ENCODE measurements at places on chromosomes 7 and 10. TPM values are rescaled to one million over a fixed set of nuclear protein-coding genes. Genes with fewer than 3 reads are reported as not detected.
A peak's percentile ranks its signal among the peaks of the same experiment; 100 is the strongest.

MCM10 gene
- 1.3 TPM for total RNA-seq

RTKN2 gene
- total RNA-seq = 0.48 TPM

SEMA3E gene
- 1.2 TPM for total RNA-seq

WEE2 gene
- total RNA-seq = 0.79 TPM

TDRD1 gene
- not detected for total RNA-seq

VWDE gene
- total RNA-seq = 0.16 TPM

OR13A1 gene
- not detected for total RNA-seq

DENND2A gene
- total RNA-seq = 6.7 TPM

SPDYE8 gene
- total RNA-seq = not detected

ATP6V0A4 gene
- not detected for total RNA-seq

FAM13C gene
- 43.0 TPM for total RNA-seq

PTPRN2 gene
- total RNA-seq = 2.8 TPM

EBF3 gene
- 19.3 TPM for total RNA-seq

SLC16A9 gene
- 0.25 TPM for total RNA-seq

COBL gene
- 27.7 TPM for total RNA-seq

SLC29A4 gene
- total RNA-seq = 7.3 TPM

SPDYE11 gene
- total RNA-seq = not detected

UPK3B gene
- 44.3 TPM for total RNA-seq

WDFY4 gene
- total RNA-seq = 7.5 TPM

CHN2 gene
- 25.9 TPM for total RNA-seq

DOCK4 gene
- total RNA-seq = 86.9 TPM

FXYD4 gene
- total RNA-seq = not detected

ABCA13 gene
- total RNA-seq = 0.13 TPM

ANKRD30A gene
- 1.3 TPM for total RNA-seq

GRCh38 chr7:45080958-45081669 lies 7.7 kb downstream of the NACAD start:
- DNase-seq = no peak

- no peak for DNase-seq
Measured at GRCh38 chr10:5496261-5497250, 2.8 kb downstream of the CALML5 start.

DNA sequence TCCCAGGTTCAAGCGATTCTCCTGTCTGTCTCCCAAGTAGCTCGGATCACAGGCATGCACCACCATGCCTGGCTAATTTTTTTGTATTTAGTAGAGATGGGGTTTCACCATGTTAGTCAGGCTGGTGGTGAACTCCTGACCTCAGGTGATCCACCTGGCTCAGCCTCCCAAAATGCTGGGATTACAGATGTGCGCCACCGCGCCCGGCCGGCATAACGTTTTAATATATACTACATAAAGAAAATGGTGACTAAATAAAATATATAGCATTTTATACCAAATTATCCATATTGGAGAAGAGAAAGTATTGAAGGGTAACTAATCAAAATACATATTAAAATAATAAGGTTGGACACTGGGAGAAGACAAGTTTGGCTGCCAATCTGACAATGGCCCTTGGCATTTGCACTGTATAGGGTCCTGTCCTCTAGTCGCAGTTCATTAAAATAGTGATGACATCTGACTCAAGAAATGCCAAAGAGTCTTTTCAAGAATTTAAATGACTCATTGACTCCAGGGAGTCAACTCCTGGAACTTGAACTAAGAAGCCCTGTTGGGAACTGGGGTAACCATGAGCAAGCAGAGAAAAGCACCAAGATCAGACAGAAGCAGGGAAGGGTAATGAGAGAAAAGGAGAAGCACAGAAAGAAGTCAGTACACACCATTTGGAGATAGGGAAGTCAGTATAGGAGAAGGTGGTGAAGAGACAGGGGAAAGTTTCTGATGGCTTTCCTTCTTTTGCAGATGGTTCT lies 91.1 kb downstream of the CH25H start:
- DNase-seq = no peak

DNA sequence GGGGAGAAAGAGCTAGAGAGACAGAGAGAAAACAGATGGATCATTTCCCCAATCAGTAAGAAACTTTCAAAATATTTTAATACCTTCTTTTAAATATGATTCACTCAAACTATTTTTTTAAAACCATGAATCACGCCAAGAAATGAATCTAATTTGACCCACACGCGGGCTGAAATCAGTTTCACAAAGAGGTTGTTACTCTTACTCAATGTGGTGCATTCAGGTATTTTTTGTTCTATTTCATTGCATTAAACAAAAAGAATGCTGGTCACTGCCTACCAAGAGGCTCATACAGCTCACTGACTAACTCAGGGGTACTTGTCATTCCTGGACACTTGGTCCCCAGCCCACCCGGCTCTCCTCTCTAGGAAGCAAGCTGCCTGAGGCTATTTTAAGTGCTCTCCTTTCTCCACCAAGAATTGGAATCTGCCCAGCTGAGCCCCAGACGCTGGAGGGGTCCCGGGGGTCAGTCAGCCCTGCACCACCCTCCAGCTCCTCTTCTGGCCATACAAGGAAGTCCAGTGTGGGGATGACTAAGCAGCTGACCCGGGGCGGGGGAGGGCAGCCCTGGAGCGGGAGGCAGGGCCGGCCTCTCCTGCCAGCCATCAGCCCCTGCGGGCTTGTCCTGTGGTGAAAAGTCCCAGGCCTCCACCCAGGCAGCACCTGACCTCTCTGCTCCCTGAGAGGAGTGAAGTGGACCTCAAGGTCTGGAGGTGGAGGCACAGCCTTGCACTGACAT lies 21.7 kb upstream of the PFKP start:
- DNase-seq = no peak

GRCh38 chr10:90977855-90978486 lies 57.1 kb upstream of the ANKRD1 start:
- no peak for DNase-seq

DNA sequence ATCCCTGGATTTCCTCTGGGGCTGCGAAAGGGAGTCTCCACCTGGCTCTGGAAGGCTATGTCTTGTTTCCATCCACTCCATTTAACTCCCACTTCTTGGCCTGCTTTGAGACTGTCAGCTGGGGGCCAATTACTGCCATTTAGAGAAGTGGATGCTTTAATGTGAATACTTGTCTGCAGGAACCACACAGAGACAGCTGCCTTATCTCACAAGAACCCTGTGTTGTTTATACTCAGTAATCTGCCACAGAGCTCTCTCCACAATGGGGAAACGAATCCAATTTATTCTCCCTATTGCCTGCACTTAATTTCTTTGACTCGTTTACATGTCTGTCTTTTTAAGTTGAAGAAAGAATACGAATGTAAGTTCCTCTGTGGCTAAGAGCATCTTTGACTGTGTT lies 787.0 kb upstream of the C7orf33 start:
- no peak for DNase-seq

DNA sequence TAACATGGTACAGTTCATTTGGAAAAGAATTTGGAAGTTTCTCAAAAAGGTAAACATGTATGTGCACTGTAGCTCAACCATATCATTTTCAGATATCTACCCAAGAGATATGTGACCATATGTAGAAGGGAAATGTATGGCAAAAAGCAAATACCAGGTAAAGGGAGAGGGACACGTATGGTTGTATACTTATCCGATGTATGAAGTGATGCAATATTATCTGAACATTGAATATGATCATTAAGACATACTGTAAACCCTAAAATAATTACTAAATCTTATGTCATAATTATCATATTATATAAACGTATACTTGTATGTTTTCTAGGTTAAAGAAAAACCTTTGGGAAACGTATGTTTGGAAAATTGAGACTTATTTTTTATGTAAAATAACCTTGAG lies 367.5 kb upstream of the KCND2 start:
- DNase-seq = no peak

- no peak for DNase-seq
Measured at GRCh38 chr10:86900955-86901354, 56.5 kb downstream of the MMRN2 start.

GRCh38 chr10:121490871-121491519 lies 107.2 kb downstream of the FGFR2 start:
- no peak for DNase-seq

DNA sequence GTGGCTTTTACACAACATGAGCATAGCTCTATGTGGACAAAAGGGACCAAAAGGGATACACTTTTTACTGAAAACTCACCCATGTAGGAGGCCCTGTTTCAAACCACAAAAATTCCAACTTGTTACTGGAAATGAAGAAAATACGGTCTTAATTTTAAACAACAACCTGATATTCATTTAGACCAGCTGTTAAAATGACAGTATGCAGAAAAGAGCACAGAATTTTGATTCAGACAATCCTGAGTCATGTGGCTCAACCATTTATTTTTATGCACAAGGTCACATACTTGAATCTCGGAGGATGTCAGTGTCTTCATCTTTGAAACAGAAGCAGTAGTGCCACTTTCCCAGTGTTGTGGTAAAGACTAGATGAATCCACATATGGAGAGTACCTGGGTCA lies 426.5 kb upstream of the NFE2L3 start:
- DNase-seq = no peak

- DNase-seq = no peak
Measured at GRCh38 chr7:106283501-106283830, 1.3 kb downstream of the NAMPT start.

- no peak for DNase-seq
Measured at GRCh38 chr10:30505543-30506298, 71.7 kb downstream of the MAP3K8 start.

- DNase-seq = no peak
Measured at GRCh38 chr7:137978464-137979237, 23.2 kb downstream of the CREB3L2 start.

DNA sequence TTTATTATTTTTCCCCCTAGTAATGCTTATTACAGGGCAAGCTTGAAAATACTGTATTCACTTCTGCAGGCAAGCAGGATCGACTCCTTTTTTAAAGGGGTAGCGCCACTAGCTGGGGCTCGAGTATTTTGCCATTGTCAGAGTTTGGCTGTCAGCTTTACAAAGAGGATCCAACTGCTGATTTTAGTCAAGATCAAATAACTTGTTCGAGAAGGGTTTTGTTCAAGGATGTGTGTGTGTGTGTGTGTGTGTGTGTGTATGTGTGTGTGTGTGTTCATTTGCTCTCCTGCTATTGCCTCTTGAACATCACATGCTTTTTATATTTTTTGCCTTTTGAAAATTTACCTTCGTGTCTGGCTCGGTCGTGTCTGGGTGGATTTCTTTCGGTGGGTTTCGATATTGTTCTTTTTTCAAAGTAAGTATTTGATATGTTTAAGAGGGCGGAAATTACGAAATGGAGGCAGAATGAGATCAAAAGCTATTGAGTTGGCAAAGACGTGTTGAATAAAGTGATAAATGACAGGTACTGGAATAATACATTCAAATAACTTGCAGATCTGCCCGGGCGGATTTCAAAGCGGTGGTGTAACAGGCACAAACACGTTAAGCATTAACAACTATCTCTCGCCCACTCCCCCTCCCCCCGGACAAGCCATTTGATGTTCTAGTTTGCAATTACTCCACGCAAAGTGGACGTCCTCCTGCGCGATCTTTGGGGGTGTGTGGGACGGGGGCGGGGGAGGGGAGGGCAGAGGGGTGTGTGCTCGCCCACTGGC lies 1.1 kb downstream of the ARID5B start:
- peak; percentile 59 for DNase-seq

- no peak for DNase-seq
Measured at GRCh38 chr7:117949232-117949631, 76.0 kb upstream of the CTTNBP2 start.

- DNase-seq = no peak
Measured at GRCh38 chr7:36082910-36083309, 70.1 kb upstream of the EEPD1 start.
